ENCODE measurements at places on chromosomes 3 and 15.

- DNase-seq, result no peak
Observed at GRCh38 chr3:42851228-42851834, 24.3 kb downstream of the CYP8B1 start.

DNA sequence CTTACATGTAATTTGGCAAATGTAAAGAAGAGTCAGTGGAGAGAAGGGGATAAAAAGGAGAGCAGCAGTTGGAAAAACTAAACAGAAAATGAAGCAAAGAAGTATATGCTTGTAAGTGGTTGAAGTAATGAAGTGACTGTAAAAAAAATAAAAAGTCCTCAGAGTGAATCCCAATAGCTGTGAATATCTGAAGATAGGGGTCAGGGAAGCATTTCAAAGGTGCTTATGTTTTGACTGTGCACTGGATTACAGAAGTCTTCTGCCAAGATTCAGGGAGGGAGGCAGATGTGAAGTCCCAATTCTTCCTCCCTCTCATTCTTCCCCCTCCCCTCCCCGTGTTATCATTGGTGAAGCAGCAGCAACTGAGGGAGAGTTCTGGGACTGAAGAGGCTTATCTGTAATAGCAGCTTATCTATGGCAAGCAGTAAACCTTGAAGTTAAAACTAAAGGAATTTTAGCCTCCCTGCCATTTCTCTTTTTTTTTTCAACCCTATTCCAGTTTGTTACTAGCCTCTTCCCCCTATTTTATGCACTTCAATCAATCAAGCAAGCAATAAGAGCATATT is 597.9 kb downstream of the IGSF11 start:
- no peak for DNase-seq

- DNase-seq, result no peak
Observed at GRCh38 chr3:170322566-170323269, 34.8 kb upstream of the SKIL start.

- DNase-seq, result no peak
Observed at GRCh38 chr15:52714968-52715367, 35.8 kb upstream of the ATOSA start.

- DNase-seq, result no peak
Observed at GRCh38 chr15:37131621-37132020, 31.3 kb upstream of the MEIS2 start.

DNA sequence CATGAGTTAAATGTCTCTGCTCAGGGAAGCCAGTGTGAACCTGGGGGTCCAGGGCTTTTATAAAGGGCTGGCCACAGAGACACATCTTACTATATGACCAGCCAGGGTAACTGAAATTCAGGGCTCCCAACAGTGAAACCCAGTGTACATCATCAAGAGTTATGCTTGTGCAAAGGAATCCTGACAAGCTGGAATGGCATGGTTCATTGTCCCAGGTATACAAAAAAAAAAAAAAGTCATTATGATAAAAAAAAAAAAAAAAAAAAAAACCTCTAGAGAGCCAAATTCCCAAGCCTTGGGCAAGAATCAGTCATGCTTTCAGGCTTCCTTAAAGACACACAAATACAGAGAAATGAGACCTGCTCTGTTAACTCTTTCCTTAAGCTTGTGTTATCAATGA is 452.0 kb downstream of the GABRG3 start:
- no peak for DNase-seq

DNA sequence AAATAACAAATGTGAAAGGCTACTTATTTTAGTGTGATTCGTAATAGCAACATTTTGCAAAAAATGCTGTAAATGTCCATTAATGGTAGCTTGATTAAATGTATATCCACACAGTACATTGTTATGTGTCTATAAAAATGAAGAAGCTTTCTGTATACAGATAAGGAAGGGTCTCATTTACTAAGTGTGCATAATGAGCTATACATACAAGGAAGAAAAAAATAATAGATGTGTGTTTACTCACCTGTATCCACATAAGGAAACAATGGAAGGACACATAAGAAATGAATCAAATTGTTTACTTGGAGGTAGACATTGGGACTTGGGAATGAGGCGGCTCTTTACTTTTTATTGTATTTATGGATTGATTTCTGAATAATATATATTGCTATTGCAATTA is 34.9 kb downstream of the MED12L start:
- DNase-seq, result no peak

DNA sequence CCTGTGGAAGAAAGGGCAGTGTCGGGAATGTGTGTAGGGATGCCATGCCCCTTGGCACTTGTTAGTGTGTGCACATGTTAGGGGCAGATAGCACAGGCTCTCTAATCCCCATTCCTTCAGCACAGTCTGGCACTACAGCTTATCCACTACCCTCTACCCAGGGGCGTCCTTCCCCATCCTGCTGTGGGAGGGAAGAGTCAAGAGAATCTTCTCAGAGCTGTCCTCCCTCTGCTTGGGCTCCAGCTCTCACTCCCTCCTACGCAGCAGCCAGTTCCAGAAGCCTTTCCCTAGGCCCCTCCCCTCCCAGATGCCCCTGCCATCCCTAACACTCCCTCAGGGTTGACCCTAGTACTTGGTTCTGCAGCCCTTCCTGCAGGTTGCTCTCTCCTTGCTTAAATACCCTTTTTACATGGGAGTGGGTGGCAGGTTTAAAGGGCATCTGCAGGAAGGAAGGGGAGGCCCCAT is 815 bp upstream of the GRM2 start:
- DNase-seq, result no peak
